ENCODE measurements at places on chromosomes 5 and 9.

DNA sequence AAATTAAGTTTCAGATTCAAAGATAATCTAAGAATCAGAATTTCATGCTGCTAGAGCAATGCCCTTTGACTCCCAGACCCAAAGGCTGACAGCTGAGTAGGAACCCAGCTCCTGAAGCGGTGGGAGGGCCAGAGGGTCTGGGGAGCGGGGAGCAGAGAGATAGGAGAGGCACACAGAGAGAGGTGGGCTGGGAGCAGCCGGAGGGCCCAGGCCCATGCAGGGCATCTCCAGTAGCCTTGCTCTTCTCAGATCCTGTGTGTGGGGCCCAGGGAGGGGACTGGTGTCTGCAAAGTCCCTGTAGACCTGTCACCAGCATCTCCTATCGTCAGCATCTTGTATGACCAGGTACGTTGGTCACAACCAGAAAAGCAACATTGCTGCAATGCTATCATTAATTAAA, 75.3 kb upstream of the OLFM1 start:
- no peak for DNase-seq

DNA sequence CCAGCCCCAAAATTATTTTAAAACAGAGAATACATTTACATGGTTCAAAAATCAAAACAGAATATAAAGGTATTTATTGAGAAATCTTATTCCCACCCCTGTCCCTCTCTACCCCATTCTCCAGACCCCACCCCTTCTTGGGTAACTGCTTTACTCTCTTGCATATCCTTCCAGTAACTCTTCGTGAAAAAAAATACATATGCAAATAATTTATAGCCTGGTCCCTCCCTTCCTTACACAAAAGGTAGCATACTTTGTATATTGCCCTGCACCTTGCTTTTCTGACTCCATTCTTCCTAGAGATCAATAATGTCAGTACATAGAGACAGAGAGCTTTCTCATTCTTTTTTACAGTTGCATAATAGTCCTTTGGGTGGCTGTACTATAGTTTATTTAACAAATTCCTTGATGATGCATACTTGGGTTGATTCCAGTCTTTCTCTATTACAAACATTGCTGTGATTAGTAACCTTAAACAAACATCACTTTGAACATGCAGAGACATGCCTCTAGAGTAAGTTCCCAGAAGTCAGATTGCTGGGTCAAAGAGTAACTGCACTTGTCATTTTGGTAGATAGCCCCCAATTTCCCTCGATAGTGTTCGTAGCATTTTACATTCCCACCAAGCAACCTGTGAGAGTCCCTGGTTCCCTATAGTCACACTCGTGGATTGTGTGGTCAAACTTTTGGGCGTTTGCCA, 47.9 kb downstream of the STOM start:
- DNase-seq, result peak; percentile 23

GRCh38 chr5:82418608-82418950, 140.4 kb upstream of the RPS23 start:
- DNase-seq, result no peak

GRCh38 chr5:121841892-121842291, 9.8 kb upstream of the FTMT start:
- DNase-seq, result no peak

DNA sequence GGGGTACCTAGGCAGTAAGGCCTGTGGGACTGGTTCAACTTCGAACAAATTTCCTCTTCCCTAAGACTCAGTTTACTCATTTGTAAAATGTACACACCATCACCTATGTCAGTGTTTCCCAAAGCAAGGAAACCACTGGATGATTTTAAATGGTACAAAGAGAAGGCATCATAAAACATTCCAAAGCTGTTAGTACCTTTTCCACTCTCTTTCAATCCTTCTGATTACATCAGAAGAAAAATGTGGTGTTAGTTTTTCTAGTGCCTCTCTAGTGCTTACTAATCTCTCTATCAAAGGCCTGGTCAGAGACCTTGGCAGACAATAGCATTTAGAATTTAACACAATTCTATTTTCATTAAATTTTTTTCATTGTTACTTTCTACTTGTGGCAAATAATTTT, 18.1 kb downstream of the NR6A1 start:
- DNase-seq, result no peak
